GOT3 (cell line): ENCODE measurements at places on chromosomes 2 and 18.

GRCh38 chr18:46182633-46183358 is 78.6 kb downstream of the HAUS1 start:
- no peak for DNase-seq

GRCh38 chr2:101622210-101623030 is 75.1 kb upstream of the MAP4K4 start:
- no peak for DNase-seq

- no peak for DNase-seq
Measured at GRCh38 chr18:1296237-1296636, 391.6 kb downstream of the ADCYAP1 start.

DNA sequence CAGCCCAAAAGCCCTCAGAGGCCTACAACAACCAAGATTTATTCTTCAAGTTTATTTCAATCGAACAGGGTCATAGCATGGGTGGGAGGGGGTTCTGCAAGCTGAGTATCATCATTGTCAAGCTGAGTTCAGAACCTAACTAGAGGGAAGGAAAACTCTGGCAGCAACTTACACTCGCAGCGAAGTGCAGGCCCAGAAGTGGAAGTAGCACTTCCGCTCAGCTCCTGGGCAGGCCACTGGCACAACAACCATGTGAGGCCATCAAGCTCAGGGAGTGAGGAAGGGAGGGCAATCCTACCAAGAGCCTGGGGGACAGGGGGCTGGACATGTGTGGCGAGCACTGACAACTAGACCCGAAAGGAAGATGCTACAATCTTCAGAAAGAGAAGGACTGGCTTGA is 4.8 kb downstream of the UXS1 start:
- no peak for DNase-seq

DNA sequence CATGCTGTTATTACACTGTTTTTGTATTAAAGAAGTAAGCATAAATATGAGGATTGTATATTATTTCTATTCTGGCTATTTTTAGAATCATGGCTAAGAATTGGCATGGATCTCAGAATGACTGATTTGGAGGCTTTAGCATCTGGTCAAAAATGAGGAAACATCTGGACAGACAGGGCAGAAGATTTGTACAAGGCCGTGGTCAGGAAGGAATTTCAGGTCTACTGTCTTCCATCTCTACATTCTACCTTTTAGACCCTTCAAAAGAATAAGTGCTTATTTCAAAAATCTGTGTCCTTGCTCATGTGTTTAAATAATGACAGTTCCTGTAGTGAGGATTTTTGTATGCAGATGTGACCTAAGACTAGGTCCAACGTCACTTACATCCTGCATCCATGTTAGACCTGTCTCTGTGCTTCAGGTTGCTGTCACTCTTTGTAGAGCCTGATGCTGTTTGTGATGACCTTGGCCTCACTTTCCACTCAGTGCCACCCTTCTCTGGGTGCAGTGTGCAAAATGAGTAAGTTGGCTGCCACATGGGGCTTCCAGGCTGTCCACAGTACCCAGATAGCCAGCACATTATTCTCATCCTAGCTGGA is 54.7 kb upstream of the B3GNT2 start:
- no peak for DNase-seq

DNA sequence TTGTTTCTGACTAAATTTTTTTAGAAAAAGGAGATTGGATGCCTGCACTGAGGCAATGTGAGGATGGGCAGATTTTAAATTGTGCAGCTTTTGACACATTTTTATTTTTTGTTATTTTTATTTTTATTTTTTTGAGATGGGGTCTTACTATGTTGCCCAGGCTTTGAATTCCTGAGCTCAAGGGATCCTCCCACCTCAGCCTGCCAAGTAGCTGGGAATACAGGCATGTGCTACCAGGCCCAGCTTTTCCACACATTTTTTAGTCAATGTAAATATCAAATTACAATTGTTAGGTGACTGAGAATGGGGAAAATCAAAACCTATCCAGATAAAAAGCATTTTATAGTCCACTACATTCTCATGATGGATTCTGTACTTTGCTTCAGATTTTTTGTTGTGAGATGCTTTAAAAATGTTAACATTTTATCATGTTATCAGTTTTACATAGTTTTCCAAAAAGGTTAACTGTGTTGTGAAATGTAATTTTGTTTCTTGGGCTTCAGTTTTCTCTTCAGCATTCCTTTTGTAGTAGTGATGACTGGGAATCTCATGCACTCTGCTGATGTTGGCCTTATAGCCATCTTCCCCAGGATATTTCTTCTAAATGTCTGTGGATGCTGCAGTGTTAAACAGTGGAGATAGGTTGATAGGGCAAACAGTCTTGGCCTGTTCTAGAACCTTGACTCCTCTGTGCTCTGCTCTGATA is 41.4 kb downstream of the PKP4 start:
- no peak for DNase-seq

DNA sequence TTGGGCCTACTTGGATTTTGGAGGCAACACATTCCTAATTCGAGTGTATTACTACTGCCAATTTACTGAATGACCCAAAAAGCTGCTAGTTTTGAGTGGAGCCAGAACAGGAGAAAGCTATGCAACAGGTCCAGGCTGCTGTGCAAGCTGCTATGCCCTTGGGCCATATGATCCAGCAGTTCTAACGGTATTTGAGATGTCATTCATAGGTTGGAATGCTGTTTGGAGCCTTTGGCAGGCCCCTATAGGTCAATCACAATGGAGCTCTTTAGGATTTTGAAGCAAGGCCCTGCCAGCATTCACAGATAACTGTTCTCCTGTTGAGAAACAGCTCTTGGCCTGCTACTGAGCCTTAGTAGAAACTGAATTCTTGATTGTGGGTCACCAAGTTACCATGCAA is 368.7 kb downstream of the CDH19 start:
- no peak for DNase-seq

- DNase-seq, result no peak
Measured at GRCh38 chr2:23871206-23871605, 55.7 kb downstream of the ATAD2B start.

GRCh38 chr2:77767388-77768076 is 245.4 kb upstream of the LRRTM4 start:
- DNase-seq, result no peak

GRCh38 chr2:109259671-109260070 is 130.7 kb downstream of the SH3RF3 start:
- DNase-seq, result no peak

DNA sequence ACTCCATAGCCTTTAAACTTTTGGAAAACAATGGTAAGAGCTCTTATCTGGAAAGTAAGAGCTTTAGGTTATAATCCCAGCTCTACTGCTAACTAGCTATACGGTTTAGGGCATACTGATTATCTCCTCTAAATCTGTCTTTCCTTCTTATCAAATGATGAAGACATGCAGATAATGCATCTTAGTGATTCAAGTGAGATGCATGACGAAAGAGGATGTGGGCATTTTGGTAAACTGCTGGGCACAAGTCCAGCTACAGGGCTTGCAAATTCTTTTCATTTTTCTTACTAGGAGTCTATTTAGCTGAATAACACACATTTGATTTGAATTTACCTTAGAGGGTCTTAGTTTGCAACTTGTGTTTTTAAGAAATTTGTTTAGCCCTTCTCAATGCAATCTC is 1604.8 kb upstream of the ZEB2 start:
- no peak for DNase-seq

DNA sequence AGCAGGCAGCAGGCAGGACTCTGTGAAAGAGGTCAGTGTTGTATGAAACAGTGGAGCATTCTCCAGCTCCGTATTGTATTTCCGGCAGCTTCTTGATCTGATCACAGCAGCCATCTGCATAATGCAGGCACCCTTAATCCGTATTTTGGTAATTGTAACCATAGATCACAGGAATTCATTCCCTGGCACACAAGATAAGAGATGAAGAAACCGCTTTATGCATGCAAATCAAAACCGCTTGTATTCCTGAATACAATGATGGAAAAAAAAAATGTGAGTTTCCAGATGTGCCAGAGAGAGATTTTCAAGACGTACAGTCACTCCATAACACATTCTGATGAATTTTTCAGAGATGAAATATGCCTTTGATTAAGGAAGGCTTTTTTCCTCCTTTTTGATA is 221.3 kb downstream of the ACKR3 start:
- no peak for DNase-seq

DNA sequence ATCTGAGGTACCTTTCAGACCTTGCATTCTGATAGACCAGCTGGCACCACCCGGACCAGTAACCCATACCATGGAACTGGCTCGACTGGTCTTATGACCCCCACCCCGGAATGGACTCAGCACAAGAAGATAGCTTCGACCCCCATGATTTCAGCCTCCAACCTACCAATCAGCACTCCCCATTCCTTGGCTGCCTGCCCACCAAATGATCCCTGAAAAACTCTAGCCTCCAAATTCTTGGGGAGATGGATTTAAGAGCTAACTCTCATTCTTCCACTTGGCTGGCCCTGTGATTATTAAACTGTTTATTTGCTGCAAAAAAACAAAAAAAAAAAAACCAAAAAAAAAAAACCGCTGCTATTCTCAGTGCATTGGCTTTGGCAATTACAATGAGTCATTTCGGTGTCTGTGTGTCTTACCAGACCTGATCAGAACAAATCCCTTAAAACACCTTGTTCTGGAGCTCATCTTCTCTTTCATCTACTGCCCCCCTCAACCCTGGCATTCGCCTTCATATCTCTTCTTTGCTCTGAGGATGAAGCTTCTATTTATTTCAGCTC is 60.1 kb upstream of the KIF5C start:
- no peak for DNase-seq

GRCh38 chr2:43265001-43265400 is 38.6 kb upstream of the ZFP36L2 start:
- no peak for DNase-seq

- no peak for DNase-seq
Measured at GRCh38 chr2:218387369-218388194, 5.5 kb downstream of the SLC11A1 start.

GRCh38 chr2:2104331-2104730 is 226.7 kb downstream of the MYT1L start:
- no peak for DNase-seq

DNA sequence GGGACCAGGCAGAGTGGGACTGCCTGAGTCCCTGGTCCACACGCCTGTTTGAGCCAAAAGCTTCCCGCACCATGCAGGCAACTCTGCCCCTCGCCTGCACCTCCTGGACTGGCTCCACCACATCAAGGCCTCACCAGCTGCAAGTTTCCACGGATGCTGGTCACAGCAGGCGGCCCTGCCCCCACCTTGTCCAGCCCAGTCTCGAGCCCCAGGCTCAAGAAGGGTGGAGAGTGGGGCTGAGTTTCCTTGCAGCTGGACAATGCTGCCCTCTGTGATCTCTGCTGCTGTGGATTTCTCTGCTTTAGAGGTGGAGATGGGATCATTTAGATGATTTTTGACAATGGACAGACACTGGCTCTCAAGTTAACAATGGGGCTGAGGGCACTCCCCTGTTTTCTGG is 74.9 kb downstream of the MTCL1 start:
- DNase-seq, result no peak

GRCh38 chr2:232477751-232478510 is 9.7 kb downstream of the ECEL1 start:
- no peak for DNase-seq

GRCh38 chr18:34801774-34802173 is 91.7 kb downstream of the DTNA start:
- no peak for DNase-seq

- DNase-seq, result no peak
Measured at GRCh38 chr2:219536967-219537366, 6.6 kb downstream of the CHPF start.
